Ascending aorta (tissue), 2 donors: ENCODE measurements at places on chromosomes 2 and 18.
A peak's percentile ranks its signal among the peaks of the same experiment; 100 is the strongest.

GRCh38 chr18:23094411-23095190, 40.7 kb upstream of the CABLES1 start:
- no peak for DNase-seq

- DNase-seq: no peak
Observed at GRCh38 chr2:43266711-43267111, 40.3 kb upstream of the ZFP36L2 start.

GRCh38 chr2:26651470-26651771, 10.3 kb upstream of the CIB4 start:
- DNase-seq: no peak

DNA sequence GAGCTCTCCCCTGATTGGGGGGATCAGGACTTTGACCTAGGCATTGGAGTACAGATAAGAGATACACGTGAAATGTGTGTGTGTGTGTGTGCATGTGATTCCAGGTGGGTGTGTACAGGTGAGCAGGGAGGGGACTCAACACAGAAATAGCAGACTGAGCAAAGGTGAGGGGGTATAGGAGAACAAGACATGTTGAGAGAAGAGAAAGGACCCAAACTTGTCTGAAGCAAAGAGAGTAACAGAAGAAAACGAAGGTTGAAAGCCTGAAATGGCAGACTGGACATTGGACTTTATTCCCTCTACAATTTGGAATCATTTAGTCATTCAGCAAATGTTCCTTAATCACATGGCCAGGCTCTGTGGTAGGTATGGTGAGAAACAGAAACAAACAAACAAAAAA, 23.3 kb downstream of the MRO start:
- no peak for DNase-seq

GRCh38 chr2:30666266-30666874, 140.9 kb downstream of the CAPN13 start:
- DNase-seq: no peak

- no peak for DNase-seq
Observed at GRCh38 chr2:1153920-1154319, 203.3 kb downstream of the SNTG2 start.

DNA sequence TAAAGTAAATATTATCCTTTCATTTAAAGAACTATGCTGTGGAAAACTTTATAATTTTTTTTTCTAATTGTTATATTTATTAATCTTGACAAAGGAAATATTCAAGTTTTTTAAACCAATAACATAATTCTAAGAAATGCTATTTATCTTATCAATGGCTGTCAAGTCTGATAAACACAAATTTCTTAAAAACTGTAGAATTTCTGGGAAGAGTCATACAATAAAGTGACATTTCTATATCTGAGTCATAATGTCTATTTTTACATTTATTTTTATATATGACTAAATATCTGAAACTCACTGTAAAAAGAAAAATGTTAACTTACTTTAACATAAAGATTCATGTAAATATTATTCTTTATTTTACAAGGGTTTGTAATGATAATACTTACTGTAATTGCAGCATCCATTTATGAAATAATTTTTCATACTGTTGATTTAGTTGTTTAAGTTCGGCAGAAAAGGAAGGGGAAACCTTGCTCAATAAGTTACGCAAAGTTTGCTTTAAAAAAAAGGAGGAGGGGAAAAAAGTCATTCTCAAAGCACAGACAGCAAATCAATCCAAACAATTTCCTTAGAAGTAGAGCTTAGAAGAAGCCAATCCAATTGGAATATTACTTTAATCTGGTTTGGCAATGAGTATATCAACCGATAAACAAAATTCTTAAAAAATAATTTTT, 32.4 kb downstream of the ORC2 start:
- DNase-seq: no peak

- DNase-seq: no peak
Observed at GRCh38 chr18:3281456-3282400, 19.8 kb downstream of the MYL12B start.

DNA sequence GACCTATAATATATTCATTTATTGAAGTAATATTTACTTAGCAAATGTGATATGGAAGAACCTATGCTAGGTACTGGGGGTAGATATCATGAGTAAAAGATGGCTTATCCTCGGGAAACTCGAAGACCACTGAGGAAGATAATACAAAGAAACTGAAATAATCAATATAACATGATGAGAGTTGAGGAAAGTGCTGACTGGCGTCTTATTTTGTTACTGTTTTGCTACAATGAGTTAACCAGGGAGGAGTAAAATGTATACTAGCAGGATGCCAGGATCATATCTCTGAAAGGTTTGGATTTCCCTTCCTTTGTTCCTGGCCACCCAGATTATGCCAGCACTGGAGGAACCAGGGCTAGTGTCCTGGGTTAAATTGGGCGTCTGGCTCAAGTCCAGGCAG, 111.7 kb upstream of the SPATS2L start:
- no peak for DNase-seq

GRCh38 chr2:110095994-110096633, 19.5 kb downstream of the MALL start:
- no peak for DNase-seq

- DNase-seq: no peak
Observed at GRCh38 chr2:143558665-143559064, 429.4 kb downstream of the ARHGAP15 start.

GRCh38 chr2:165401285-165401852, 68.1 kb upstream of the CSRNP3 start:
- DNase-seq: no peak

- peak; percentile 75 for DNase-seq
Observed at GRCh38 chr2:239498981-239499634, 98.3 kb upstream of the HDAC4 start.

GRCh38 chr2:96897491-96898134, 27.7 kb upstream of the SEMA4C start:
- no peak for DNase-seq

GRCh38 chr2:228072669-228073068, 108.8 kb downstream of the SPHKAP start:
- no peak for DNase-seq

GRCh38 chr2:10810202-10811161, 2.1 kb downstream of the PDIA6 start:
- DNase-seq: no peak

GRCh38 chr2:235011929-235012631, 60.3 kb downstream of the SH3BP4 start:
- DNase-seq: no peak

DNA sequence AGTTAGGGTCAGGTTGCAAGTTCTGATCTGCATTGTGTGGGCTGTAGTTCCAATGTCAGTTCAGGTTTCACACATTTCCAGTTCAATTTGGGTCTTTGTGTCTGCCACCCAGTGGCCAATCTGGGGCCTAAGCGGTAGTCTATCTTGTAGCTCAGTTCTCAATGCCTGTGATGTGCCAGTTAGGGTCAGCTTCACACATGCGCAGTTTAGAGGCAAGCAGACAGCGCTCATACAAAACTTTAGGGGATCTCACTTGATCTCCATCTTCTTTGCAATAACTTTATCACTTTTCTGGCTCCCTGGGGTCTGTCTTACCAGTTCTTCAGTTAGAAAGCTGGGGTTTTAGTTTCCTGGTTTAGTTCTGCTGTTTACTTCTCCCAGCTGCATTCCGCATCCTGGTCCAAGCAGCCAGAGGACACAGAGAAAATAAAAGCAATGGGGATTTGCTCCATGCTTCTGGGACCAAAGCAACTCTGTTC, 11.0 kb upstream of the ZNF24 start:
- DNase-seq: peak; percentile 87

- no peak for DNase-seq
Observed at GRCh38 chr2:32718752-32719151, 90.9 kb downstream of the TTC27 start.

GRCh38 chr18:50662775-50663383, 103.0 kb downstream of the MAPK4 start:
- no peak for DNase-seq

GRCh38 chr2:38296197-38296780, 80.8 kb downstream of the ATL2 start:
- no peak for DNase-seq

- DNase-seq: no peak
Observed at GRCh38 chr2:231996797-231997540, 35.5 kb downstream of the DIS3L2 start.

- DNase-seq: no peak
Observed at GRCh38 chr2:165582863-165583506, 113.5 kb downstream of the CSRNP3 start.

- no peak for DNase-seq
Observed at GRCh38 chr2:140657657-140658056, 1473.2 kb downstream of the LRP1B start.
